GM06990 (cell line): ENCODE measurements at places on chromosomes 4 and X.

DNA sequence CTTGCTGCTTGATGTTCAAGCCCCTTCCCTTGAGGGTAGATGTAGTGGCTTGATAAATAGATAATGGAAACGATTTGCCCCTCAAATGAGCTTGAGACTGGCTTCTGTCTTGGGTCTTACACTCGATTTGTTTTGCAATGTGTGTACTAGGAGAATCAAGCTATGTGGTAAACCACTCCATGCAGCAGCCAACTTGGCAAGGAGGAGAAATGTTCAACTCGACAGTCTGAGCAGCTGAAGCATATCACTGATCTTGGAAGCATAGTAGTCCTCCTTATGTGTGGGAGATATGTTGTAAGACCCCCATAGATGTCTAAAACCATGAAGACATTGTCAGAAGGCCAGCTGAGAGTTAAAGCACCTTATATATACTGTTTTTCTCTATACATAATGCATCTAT lies 125.3 kb downstream of the CCNG2 start:
- no peak for DNase-seq

DNA sequence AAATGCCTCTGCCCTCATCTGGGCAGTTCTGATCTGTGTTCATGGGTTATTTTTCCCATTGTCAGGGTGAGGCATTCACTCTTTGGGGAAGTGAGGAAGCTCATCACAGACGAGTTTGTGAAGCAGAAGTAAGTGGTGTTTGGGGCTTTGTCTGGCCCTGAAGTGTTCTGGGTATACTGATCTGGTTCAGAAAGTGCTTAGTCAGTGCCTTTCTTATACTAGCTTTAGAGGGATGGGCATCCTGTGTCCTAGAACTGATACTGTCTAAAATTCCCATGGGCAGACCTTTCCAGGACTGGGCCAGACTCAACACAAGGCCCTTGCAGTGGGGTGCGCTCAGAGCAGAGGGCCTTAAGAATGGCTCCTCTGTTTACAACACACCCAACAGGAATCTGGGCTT lies 6.4 kb downstream of the TRO start:
- no peak for DNase-seq

DNA sequence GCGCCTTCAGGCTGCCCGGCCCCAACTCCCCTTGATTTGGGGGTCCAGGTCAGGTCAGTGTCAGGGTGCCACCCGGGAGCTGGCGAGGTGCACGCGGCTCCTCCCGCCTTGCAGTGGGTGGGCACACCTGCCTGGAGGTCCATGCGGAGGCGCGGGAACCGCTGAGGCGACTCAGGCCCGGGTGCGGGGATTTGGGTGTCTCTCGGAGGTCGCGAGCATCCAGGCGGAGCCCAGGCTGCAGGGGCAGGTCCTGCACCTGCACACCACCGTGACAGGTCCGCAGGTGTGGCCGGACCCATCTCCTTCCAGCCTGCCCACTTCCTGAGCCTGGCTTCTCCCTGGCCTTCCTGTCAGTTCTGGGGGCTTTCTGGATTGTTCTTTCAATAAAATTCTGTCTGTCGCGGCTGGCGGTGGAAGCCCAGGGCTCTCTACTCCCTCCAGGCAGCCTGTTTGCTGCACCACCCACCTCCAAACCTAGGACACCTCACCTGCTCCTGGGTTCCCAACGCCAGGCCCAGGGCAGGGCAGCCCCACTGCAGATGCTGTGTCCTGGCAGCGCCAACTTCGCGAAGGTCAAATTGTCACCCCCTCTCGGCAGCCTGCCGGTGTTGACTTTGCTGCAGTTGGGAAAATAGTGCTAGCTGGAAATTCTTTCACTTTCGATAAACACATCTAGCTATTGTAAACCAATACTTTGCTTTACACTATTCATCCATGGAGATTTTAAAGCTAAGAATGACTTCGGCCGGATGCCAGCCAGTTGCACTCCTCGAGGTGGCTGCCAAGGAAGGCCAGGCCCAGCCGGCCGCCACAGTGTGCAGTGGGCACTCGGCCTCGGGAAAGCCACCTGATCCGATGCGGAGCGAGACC lies 35.9 kb downstream of the FGFRL1 start:
- DNase-seq, result no peak

DNA sequence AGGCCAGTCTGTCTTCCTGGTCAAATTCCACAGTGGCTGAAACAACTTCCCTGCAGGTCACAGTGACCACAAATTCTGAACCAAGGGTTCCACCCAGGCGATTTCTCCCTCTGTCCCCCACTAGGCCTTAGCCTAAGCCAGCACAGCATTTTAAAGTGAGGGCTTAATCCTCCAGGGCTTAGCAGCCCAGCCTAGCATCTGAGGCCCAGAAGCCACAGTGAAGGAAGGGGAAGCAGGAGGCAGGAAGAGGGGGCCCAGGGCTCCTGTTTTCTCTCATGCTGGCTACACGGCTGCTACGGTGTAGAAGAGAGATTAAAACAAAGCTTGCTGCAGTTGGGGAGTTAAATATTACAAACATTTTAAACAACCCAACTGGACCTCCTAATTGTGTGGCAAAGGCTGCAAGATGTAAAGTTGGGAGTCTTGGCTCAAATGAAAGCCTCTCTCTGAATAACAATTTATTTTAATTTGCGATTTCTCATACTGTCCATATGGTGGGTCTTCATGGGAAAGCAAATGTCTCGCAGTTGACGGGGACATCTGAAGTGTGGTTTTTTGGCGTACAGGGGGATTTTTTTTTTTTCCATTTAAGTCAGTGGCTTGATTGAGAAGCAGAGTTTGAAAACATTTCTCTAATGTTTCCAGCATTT lies 170.8 kb upstream of the RAI2 start:
- DNase-seq, result no peak

- DNase-seq, result no peak
Measured at GRCh38 chr4:1898681-1899080, 27.5 kb downstream of the NSD2 start.

- no peak for DNase-seq
Measured at GRCh38 chrX:147342197-147342596, 527.7 kb upstream of the CXorf51A start.

DNA sequence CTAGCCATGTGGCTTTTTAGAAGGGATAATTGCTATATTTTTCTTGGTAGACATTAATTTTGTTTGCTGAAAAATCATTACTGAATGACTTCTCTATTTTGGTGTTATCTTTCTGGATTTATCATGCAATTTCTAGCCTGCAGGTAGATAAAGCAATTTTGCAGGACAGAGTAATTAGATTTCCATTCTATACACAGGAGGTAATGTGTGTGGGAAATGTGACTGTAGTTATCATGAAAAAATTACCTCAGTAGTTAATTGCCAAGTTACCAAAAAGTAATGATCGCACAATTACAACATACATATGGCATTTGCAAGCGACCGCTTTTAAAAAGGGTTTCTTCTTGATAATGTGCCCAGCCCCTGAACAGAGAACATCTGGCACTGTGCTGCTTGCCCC lies 66.1 kb downstream of the KIT start:
- no peak for DNase-seq

- no peak for DNase-seq
Measured at GRCh38 chr4:172851534-172851933, 317.1 kb upstream of the GALNT7 start.

DNA sequence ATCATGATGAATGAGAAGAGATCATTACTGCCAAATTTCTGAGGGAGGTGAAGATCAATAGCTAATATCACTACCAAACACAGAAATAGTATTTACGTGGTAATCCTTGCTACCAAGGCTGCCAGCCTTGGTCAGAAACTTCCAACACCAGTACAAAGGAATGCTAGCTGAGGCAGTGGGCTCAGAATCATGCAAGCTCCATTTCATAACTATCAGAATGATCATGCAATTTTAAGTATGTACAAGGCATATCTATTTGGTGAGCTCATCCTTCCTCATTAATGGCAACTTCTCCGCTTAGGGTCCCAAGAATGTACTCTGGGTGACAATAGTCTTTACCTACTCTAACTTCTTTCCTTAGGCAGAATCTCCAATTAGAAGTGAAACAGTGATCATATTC lies 135.0 kb downstream of the GPC3 start:
- DNase-seq, result no peak

GRCh38 chrX:1589356-1590130 lies 1.9 kb upstream of the AKAP17A start:
- DNase-seq, result no peak

GRCh38 chrX:53654376-53654775 lies 32.1 kb downstream of the HUWE1 start:
- no peak for DNase-seq
